Bronchial epithelial cell (primary cell): ENCODE measurements at places on chromosomes 13 and 19. TPM values are rescaled to one million over a fixed set of nuclear protein-coding genes. Genes with fewer than 3 reads are reported as not detected.

GRCh38 chr19:33482476-33482875, 39.1 kb downstream of the PEPD start:
- peak; percentile 58 for DNase-seq

DNA sequence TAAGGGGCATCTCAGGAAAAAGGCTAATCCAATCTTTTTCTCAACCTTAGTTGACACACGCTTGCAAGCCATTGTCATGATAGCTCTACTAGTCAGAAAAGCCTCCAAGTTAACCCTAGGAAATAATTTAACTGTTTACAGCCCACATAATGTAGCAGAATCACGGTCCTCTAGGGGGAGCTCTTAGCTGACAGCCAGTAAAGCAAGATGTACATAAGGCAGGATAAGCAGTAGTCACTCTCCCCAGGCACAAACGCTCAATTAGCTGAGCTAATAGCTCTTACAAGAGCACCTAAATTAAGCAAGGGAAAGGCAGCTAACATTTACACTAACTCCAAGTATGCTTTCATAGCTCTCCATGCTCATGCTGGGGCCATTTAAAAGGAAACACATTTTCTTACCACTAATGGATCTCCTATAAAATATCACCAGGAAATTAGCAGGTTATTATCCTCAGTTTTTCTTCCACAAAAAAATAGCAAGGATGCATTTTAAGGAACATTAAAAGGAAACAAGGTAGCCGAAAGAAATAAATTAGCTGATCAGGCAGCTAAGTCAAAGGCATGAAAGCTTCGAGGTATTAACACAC, 33.7 kb upstream of the ZSCAN5A start:
- peak; percentile 11 for DNase-seq

GRCh38 chr19:53131727-53132126, 983 bp downstream of the ZNF415 start:
- DNase-seq, result no peak

- peak; percentile 67 for DNase-seq
Observed at GRCh38 chr19:1028062-1028926, 1.9 kb downstream of the CNN2 start.

- DNase-seq, result no peak
Observed at GRCh38 chr19:12912571-12912970, 6.5 kb downstream of the SYCE2 start.

GRCh38 chr19:10805758-10806247, 30.2 kb downstream of the TMED1 start:
- DNase-seq, result no peak

DNA sequence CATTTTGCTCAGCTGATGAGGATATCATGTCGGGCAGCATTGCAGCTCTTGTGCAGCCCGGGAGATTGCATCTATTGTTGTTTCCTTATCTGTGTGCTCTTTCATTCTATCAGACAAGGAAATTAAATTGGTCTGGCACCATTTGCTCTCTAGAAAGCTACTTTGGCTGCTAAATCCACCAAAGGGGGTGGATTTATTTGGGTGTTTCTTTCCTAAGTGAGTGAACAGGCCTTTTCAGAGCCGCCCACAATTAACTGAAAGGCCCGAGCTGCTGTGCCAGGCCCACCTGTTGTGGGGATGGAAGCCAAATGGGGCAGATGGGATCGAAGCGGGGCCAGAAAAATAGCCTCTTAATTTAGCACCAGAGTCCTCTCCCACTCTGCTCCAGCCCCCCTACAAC, 99.4 kb downstream of the DNAJC15 start:
- no peak for DNase-seq

GRCh38 chr13:23021906-23022305, 158.9 kb upstream of the SGCG start:
- no peak for DNase-seq

- DNase-seq, result no peak
Observed at GRCh38 chr19:10190026-10190425, 4.7 kb downstream of the DNMT1 start.

DNA sequence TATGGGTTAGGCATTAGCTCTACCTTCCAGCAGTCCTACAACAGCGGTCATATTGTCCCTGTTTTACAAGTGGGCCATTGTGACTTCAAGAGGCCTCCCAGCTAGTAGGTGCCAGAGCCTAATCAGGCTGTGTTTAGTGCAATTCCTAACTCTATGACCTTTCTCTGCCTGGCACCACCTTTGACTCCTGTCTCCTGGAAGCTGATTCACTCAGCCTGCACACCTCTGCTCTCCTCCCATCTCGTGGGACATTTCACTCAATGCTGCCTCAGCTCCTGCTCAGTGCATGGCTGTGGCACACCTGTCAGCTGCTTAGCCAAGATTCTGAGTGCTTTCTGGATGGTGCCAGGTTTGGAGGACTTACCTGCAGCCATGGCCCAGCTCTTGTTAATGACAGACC, 9.5 kb upstream of the GJB6 start:
- peak; percentile 15 for DNase-seq

- no peak for DNase-seq
Observed at GRCh38 chr13:97321616-97322321, 99.6 kb downstream of the MBNL2 start.

GRCh38 chr13:65638572-65639168, 1591.5 kb downstream of the PCDH9 start:
- peak; percentile 31 for DNase-seq

GRCh38 chr19:34178274-34178610, 5.9 kb downstream of the LSM14A start:
- DNase-seq, result no peak

DNA sequence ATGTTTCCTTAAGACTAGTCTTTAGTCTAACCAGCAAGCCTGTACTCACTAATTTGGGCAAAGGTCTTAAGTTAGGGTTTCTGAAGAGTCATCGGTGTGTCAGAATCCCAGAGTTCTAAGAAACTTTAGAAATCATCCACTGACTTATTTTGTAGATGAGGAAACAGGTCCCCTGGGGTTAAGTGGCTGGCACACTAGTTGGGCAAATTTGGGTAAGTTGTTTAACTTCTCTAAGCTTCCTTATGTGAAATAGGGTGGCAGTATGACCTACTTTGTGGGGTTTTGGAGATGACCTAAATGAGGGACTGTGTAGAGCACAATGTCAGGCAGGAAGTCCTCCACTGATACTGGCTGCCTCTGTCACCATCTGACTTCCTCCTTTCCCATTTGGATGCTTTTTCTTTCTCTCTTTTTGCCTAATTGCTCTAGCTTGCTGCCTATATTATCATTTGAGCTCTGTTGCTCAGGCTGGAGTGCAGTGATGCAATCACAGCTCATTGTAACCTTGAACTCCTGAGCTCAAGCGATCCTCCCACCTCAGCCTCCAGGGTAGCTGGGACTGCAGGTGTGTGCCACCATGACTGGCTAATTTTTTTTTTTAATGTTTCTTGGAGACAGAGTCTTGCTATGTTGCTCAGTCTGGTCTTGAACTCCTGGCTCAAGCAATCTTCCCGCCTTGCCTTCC, 2.3 kb downstream of the ADGRE3 start:
- no peak for DNase-seq

GRCh38 chr13:74090869-74091605, 43.2 kb downstream of the KLF12 start:
- DNase-seq, result no peak

DNA sequence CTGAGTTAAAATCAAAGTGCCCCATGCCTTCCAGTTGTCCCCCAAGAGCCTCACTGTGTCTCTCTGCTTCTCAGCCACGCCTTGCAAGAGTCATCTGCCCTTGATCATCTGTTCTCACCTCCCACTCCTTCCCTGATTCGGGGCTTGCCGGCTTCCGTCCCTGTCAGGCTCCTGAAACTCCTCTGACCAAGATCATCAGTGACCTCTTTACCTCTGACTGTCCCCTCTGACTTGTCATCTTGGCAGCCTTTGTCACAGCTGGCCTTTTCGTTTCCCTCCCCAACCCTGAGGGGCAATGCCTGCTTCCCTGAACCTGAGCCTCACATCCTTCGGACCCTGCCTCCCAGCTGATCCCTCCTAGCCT, 66.3 kb downstream of the MAP4K1 start:
- no peak for DNase-seq

DNA sequence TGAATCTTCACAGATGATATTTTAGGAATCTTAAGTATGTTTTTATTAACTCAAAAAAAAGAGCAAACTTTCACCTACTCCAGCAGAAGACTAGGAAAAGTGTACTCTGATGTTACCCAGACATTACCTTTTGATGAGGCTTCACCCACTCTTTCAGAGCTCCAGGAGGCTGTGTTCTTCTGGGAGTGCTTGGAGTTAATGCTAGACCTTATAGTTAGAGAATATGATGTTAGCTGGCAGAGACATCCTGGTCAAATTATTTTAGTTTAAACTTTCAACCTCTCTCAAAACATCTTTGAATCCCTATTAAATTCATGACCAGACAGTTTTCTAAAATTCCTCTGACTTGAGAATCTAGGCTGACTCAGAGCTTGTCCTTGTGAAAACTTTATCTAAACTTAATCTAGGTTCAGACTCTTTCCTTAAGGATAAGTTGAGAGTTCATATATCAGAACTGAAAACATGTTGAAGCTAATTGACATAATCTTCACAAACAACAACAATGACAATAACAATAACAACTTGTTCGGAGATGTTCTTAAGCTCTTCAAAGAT, 82.8 kb downstream of the ITGBL1 start:
- no peak for DNase-seq

DNA sequence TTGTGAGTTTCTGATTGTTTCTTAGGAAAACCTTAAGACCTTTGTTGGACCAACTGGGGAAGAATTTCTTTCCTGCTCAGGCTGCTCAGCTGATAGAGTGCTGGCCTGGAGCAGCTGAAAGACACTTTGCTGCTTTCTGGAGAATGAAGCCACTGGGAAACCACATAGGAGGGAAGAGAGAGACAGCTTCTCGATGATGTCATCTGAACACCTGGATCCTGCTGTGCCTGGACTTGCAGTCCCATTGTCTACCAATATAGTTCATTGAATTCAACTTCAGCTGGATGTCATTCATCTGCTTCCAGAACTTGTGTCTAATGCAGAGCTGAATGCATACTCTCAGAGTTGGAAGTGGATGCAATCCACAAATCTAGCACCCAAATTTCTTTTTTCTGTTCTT, 34.3 kb upstream of the TSHZ3 start:
- DNase-seq, result peak; percentile 83

GRCh38 chr19:53357821-53358581, 7.5 kb upstream of the ZNF525 start:
- no peak for DNase-seq

- DNase-seq, result no peak
Observed at GRCh38 chr19:2987797-2988196, 10.4 kb downstream of the TLE6 start.

GRCh38 chr13:101552786-101553185, 100.3 kb downstream of the ITGBL1 start:
- DNase-seq, result peak; percentile 26

DNA sequence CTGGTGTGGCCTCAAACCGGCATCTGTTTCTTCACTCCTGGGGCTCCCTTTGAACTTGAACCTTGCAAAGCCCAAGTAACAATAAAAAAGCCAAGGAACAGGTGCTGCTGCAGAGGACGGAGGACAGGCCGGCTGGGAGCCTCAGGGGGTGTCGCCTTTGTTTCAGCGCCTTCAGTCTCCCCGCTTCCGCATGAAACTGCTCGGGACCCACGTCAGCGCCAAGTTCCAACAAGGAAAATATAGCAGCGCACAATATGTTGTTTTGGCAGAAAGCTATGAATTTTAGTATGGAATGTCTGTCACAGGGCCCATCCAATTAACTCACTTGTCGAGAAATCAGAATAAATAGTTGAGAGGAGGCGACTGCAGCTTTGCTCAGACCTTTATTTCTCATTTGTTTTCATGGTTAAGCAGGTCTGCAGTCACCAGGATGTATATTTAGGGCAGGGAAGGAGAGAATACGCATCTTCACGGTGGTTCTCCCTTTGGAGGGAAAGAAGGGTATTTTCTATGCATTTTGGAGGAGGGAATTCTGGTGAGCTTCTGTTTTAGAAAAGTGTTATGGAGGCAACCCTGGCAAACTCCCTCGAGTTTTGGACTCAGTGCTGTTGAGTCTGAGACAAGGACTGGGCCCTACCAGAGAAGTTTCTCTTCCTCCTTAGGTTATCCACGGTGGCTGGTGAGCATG, 34.3 kb upstream of the MEDAG start:
- no peak for DNase-seq

- peak; percentile 59 for DNase-seq
Observed at GRCh38 chr13:105778196-105778595, 757.3 kb downstream of the EFNB2 start.

GRCh38 chr19:54893406-54893805, 12.5 kb upstream of the NCR1 start:
- DNase-seq, result no peak

GRCh38 chr13:108610507-108610906, 18.9 kb upstream of the MYO16 start:
- no peak for DNase-seq

- DNase-seq, result no peak
Observed at GRCh38 chr13:42022796-42023493, 25.5 kb upstream of the DGKH start.

GRCh38 chr13:112029143-112029542, 37.8 kb upstream of the SOX1 start:
- no peak for DNase-seq

- DNase-seq, result no peak
Observed at GRCh38 chr13:26855921-26856320, 95.3 kb upstream of the GPR12 start.

DNA sequence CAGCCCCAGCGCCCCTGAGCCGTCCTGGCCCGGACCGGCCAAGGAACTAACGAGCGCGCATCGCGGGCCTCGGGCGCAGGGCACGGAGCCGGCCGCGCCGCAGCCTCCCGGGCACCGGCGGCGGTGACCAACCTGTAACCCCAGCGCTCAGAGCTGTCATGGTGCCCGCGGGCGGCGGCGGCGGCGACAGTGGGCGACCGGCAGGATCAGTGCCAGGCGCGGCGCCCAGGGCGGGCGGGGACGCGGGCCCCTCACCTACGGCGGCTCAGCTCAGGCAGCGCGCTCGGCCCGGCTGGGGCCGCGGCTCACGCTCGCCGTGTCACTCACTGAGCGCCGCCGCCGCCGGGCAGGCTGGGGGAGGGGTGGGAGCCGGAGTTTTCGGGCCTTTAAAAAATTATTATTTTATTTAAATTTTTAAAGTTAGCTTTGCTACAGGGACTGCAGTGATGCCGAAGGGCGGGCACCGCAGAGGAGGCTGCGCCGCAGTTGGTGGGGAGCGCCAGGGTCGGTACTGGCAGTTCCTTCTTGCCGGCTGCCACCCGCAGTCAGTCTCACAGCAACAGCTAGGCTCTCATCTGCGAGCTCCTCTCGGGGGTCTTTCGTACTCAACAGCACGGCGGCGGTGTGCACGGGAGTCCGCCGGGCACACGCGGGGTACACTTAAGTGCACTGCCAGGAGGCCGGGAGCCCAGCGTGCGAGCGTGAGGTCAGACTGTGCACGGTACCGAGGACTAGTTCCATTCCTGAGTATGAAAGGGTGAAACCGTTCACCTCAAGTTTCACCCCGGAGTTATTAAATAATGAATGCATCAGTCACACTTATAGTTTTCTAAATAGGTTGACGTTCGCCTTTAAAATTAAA, at the start of gene NALCN:
NALCN (minus strand) TSS at position 328 of the 862 bp plus-strand sequence. CDS start 17,382 bp downstream, outside the sequence.
- DNase-seq, result no peak

- no peak for DNase-seq
Observed at GRCh38 chr19:45172173-45172572, 5.9 kb downstream of the TRAPPC6A start.

- DNase-seq, result peak; percentile 21
Observed at GRCh38 chr13:42745655-42746054, 35.7 kb upstream of the FAM216B start.

Gene PDX1
- not detected in 2 replicates for total RNA-seq

Gene PLPPR3
- not detected in 2 replicates for total RNA-seq

Gene CEACAM6
- total RNA-seq, result 13.7 and 41.6 TPM in 2 replicates

Gene SOX21
- total RNA-seq, result 1.1 and 3.1 TPM in 2 replicates

Gene ZNF492
- total RNA-seq, result 0.13 and 0.26 TPM in 2 replicates

Gene PRR20C
- not detected in 2 replicates for total RNA-seq

Gene KLC3
- total RNA-seq, result 83.5 and 99.5 TPM in 2 replicates

Gene PGLYRP1
- total RNA-seq, result not detected in 2 replicates
